ENCODE measurements at places on chromosomes 3 and 15.

- no peak for DNase-seq
These were observed 2.5 kb downstream of the TMEM266 start for GRCh38 chr15:76062286-76062685.

GRCh38 chr3:197305854-197306253 lies 7.4 kb upstream of the DLG1 start:
- DNase-seq = no peak

DNA sequence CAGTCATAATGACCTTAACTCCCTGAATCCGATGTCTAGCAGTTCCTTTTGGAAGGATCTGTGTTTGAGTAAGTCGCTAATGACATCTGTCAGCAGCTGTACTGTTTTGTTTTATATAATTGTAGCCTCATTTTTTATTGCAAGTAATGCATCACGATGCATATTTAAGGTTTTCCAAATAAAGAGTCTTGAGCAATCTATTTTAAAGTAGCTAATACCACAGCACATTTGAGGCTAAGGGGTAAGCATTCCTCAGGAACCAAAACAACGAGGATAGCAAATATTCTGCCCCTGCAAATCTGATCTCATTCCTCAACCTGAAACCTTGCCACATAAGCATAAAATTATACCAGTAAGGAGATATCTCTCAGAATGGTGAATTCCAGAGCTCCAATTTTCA lies 98.7 kb downstream of the TBC1D5 start:
- DNase-seq = no peak

- no peak for DNase-seq
These were observed 111.2 kb upstream of the SUCLG2 start for GRCh38 chr3:67765575-67765974.

DNA sequence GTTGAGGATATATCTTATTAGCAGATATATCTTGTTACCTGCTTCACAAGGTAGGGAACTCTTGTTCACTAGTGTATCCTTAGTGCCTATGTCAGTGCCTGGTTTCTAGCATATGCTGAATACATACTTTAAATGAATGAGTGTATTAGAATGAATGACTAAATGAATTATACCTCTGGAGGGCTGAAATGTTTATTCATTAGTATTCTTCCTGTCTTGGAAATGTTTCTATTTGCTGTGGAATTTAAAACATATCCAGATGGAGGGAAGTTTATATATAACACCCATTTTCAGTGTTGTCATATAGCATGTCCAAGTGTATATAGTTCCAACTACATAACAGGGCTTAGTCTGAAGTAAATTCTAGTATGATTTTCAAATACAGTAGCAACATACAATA lies 581.5 kb downstream of the TBL1XR1 start:
- DNase-seq = no peak

DNA sequence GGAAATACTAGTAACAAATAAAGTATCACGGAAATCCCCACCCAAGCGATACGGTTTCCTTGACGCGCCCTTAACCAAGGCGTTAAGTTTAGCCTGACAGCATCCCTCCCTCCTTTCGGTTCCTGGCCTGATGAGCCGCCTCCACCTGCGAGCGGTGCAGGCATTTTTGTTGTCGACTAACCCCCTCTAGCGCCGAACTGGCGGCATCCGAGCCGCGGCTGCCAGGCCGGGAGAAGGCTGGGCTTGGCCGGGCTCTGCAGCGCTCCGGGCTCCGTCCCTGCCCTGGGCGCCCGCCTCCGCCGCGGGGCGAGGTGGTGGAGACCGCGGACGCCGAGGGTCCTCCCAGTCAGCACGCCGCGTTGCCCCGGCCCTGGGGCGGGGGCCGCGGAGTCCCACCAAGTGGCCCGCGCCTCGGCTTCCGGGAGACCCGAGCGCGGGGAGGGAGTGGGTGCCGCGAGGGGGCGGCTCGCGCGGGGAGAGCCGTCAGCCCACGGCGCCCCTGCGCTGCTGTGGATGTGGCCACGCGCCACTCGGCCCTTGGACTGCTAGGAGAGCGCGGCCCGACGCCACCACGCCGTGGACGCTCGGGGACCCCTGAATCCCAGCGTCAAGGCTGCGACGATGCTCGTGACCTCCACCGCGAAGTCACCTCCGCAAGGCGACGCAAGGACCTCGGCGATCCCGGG lies 1.1 kb upstream of the EPHA6 start:
- DNase-seq = peak; percentile 81

GRCh38 chr3:46536758-46537157 lies 29.3 kb downstream of the LRRC2 start:
- no peak for DNase-seq

- no peak for DNase-seq
These were observed 512.1 kb downstream of the SQOR start for GRCh38 chr15:46146915-46147314.

DNA sequence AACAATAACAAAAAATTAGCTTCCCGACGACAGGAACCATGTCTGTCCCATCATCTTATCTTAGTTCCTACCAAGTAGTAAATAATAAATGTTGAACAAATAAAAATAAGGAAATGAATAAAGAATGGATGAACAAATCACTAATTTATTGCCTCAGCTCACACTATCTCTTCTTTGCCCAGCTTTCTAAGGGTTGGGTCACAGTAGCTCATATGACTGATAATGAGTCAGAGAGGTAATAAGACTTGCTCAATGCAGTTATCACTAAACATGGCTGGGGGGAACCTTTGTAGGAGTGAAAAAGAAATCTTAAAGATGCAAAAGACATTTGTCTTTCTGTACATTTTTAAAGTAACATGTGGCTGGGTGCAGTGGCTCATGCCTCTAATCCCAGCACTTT lies 182.2 kb downstream of the WDR76 start:
- DNase-seq = peak; percentile 57

- no peak for DNase-seq
These were observed 14.0 kb downstream of the PLCD1 start for GRCh38 chr3:38015485-38015884.

DNA sequence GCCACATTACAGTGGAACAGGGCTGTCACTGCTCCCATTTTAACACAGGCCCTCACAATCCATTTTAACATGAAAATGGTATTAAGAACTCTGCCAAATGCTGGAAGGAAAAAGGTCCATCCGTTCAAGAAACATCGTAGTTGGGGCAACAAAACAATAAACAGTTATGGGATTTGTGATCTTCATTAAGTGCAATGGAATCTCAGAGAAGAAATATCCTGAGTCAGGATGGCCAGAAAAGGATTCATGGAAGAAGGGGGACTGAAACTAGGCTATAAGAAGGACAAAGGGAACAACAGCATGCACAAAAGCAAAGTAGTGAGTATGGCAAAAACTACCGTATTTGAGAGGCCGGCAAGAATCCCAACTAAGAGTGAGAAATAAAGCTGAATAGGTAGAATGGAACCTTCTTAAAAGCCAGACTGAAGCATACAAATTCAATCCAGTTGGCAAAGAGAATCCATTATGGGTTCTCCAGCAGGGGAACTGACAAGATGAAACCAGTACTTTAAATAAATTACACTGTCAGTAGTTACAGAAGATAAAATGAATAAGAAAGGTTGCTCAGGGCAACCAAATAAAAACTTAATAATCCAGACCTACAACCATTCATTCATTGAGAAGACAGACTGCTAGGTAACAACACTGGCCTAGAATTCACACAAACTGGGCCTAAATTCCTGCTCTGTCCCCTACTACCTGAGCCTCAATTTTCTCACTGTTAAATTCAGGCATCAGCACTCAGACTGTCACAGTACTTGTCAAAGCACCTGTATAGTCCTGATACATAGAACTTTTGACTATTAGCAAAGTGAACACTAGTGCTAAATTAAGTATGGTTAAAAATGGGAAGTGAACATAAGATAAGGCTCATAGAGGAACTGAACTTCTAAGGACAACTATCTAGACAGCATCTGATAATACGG lies 6.3 kb downstream of the TBL1XR1 start:
- peak; percentile 50 for DNase-seq

DNA sequence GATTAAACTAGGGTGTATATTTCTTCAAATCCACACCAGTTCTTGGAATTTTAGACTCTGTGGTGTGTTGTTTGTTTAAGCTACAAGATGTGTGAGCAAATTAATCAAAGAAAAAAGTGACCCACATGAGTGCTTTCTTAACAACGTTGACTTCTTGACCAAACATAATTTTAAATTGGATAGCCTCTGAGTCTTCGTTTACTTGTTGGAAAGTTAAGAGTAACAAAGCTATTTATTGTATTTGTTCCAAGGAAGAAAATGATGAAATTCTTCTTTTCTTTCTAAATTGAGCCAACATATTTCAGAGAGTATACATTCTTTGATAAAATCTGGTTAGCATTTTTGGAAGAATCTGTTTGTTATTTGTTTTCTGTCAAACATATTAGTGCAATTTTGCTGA lies 99.9 kb upstream of the IGSF10 start:
- no peak for DNase-seq

- no peak for DNase-seq
These were observed 28.5 kb downstream of the ARHGEF3 start for GRCh38 chr3:56772952-56773938.

GRCh38 chr15:27985099-27985498 lies 114.0 kb downstream of the OCA2 start:
- no peak for DNase-seq

GRCh38 chr3:2476996-2477395 lies 378.3 kb downstream of the CNTN4 start:
- DNase-seq = no peak

- DNase-seq = peak; percentile 80
These were observed 10.5 kb upstream of the SLITRK3 start for GRCh38 chr3:165206454-165207266.

DNA sequence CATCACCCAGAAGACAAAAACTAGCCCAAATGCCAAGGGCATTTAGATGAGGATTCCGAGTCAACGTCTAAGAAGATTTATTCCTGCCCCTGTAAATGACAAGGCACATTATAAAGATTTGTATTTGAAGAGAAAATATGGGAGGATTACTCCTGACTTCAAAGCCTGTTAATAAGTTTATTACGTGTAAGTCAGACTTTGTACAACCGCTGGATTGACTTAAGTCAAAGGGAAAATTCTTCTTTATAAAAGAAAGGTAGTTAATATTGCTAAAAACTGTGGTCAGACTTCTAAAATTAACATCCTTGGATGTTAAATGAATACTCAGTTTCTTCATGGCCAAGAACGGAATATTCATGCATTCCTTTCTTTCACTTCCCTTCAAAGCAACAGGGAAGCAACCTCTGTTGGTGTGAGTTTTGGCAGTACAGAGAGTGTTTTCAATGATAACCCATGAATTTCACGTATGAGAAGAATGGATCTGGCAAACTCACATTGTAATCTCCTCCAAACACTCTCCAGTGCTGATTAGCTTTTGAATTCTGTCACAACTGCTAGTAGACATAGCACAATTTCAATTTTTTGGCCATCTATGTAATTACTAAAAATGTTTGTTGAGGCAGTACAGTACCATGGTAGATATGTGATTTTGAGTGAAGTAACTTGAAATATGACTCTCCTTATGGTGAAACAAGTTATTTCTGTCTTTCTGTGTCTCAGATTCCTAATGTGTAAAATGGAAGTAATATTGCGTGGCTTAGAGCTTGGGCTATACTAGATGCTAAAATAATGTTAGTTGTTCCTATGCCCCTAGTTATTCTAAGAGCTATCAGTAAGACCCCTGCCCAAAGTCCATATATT lies 62.0 kb downstream of the PLD1 start:
- peak; percentile 49 for DNase-seq

- no peak for DNase-seq
These were observed 112.2 kb downstream of the FBLN2 start for GRCh38 chr3:13661121-13661520.

DNA sequence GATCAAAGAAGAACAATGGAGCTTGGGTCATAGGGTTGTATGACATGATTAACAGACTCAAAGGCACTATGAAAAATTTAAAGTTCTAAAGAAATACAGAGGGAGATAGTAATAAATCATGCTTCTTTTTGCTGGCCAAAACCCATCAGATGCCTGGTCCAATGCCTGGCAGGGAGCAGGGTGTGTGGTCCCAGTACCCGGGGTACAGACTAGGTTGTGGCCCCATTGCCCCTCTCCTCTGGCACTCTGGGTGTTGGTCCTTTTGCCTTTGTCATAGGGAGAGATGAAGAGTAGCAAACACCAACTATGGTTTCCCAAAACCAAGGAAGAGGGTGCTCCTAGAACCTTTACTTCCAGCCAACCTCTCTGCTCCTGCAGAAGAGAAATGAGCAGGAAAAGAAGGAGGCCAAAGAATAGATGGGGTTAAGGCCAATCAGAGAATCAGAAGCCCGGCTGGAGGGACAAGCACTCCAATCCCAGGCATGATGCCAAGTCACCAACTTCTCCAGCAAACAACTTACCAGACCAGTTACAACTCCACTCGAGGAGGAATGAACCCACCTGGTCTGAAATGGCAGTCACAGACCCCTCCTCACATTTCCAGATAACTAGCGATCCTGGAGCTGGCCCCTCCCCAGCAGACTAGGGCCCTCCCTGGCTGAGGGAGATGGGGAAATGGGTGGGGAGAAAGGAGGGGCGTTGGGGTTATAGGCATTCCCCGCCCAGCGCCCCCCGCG lies 1.8 kb downstream of the IGDCC3 start:
- DNase-seq = no peak

- DNase-seq = no peak
These were observed 45.6 kb downstream of the SST start for GRCh38 chr3:187624588-187624987.

- no peak for DNase-seq
These were observed 31.4 kb downstream of the MAPK6 start for GRCh38 chr15:52050416-52050815.

DNA sequence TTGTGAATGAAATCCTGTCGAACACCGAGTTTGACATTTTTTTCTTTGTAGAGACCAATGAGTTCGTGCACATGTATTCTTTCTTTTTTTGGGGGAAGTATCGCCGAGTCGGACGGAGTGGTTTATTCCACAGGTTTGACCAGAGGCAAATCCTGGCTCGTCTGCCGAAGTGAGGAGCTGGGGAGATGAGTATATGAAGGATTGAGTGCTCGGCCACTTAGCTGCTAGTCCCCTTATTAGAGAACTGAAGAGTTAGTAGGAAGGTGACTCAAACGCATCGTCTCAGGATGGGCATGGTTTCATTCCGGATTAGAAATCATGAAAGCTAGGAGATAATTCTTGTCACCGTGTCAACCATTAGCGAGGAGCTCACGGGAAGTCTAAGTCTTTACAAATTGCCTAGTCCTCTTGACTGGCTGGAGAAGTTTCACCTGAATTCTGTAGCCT lies 154.7 kb upstream of the GOLIM4 start:
- peak; percentile 28 for DNase-seq

DNA sequence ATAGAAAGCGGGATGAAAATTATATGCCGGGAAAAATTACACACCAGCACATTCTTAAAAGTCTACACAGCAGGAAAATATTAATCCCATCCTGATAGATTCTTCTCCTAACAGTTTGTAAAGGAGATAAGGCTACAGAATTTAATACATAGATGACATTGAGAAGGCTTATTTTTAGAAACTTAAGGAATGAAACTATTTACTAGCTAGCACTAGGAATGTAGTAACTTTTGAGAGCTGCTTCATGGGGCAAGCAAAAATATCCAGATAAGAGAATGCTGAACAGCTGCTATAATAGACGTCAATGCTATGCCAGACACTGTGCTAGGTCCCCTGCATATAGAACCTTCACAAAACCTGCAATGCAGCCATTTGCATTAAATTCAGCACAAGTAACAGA lies 912.7 kb upstream of the NR2F2 start:
- no peak for DNase-seq
